Activated CD8-positive, alpha-beta memory T cell treated with anti-CD3 and anti-CD28 coated beads for 1 hour (primary cell): ENCODE measurements at places on chromosomes 5 and 9.

- no peak for DNase-seq
Measured at GRCh38 chr5:169417676-169418075, 116.7 kb upstream of the SLIT3 start.

DNA sequence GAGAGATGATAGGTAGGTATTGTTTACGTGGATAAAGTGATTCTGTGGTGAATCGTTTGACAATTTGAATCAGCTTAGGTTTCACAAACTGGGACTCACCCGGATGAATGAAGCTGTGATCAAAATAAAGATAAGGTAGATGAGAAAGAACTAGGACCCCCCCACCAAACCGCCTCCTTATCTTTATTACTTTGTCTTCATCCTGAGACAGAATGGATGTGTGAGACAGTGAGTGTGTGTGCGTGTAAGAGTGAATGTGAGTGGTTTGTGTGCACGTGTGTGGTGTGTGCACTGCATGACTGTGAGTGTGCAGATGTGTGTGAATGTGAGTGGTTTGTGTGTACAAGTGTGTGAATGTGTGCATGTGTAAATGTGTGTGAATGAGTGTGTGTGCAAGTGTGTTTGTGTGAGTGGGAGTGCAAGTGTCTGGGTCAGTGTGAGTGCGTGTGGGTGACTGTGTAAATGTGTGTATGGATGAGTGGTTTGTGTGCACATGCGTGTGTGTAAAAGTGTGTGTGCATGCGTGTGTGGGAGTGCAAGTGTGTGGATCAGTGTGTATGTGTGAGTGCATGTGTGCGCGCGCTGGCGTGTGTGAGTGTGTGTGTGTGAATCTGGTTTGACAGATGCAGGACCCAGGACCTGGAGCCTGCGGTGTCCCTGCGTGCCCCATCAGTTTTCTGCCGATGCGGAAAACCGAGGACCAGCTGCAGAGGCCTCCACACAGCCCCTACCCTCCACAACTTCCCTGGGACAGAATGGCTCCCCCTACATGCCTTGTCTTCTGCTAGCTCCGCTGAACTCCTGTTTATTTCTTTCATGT lies 11.4 kb upstream of the ENG start:
- DNase-seq: no peak

DNA sequence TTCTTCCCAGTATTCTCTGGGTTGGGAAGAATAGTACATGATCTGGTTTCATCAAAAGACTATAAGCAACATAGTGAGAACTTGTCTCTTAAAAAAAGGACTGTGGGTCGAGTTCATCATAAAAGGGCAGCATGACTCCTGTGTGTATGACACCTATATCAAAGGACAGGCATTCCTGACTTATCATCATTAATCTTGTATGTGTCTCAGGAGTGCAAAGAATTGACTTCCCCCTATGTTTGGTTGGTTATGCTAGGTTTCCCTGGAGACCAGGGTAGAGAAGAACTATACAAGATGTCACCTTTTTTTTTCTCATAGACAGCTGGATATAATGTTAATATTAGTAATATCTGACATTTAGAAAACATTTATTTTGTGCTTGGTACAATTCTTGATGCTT lies 173.1 kb upstream of the ANKRD55 start:
- no peak for DNase-seq

DNA sequence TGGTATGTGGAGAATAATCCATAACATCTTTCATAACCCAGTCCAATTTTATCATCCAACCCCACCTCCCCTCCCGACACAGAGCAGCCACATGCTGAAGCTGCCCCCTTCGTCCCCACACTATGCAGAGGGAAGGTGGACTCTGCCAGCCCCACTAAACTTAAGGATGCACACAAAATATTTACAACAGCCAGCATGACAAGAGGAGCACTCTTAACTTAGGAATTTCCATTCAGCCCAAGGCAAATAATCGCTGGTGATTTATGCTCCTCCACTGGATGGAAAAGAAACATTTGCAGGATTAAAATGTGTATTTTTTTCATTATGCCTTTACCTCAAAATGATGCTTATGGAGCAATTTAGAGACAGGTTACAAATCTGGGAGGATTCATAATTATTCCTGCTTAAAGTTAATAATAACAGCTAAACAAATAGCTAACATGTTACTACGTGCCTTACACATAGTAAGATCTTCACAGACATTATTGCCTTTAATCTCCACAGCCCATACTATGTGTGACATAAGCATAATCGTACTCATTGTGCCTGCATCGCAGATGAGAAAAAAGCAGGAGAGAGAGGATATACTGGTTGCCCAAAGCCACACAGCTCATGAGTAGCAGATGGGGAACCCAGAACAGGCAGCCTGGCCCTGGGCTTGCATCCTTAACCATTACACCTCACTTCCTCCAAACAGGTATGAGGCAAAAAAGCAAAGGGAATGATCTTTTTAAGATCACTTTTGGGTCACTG lies 92.6 kb downstream of the GLIS3 start:
- DNase-seq: no peak

GRCh38 chr5:34570721-34571676 lies 85.1 kb upstream of the RAI14 start:
- no peak for DNase-seq

GRCh38 chr9:3758816-3759576 lies 233.2 kb upstream of the RFX3 start:
- DNase-seq: no peak

DNA sequence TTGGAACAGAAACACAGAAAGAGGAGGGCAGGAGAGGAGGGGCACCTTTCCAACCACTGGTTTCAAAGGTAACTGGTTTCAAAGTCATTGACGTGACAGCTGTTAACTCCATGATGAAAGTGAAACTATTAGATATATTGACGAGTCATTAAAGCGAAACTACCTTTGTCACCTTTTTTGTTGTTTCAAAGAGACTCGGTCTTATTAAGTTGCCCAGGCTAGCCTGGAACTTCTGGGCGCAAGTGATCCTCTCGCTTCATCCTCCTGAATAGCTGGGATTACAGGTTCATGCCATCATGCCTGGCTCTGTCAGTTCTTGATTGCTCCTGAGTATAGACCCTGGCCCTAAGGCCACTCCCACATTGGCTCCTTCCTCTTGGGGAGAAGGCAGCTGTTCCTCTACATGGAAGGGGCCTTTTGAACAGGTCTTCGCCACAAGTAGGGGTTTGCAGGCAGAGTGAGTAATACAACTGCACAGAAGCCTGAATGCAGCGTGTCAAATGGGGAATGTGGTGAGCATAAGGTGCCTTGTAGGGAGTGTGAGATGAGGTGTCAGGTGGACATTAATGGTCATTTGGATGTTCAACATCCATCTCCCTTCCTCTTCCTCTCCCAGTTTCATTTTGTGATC lies 3.4 kb upstream of the F12 start:
- DNase-seq: no peak

DNA sequence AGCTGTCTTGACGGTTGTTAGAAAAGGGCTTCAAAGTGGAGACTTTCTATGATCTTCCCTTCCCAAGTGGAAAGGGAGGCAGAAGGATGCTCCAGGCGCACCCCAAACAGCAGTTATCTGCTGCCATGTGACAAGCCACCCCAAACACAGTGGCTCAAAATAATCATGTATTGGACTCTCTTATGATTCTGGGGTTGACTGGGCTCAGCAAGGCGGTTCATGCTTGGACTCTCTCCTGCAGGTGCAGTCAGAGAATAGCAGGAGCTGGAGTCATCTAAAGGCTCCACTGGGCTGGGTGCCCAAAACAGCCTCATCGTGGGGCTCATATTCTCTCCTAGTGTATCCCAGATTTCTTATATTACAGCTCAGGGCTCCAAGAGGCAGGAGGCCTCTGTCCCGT lies 177.6 kb upstream of the IER5L start:
- no peak for DNase-seq
